ENCODE measurements at places on chromosomes 6 and 20.

DNA sequence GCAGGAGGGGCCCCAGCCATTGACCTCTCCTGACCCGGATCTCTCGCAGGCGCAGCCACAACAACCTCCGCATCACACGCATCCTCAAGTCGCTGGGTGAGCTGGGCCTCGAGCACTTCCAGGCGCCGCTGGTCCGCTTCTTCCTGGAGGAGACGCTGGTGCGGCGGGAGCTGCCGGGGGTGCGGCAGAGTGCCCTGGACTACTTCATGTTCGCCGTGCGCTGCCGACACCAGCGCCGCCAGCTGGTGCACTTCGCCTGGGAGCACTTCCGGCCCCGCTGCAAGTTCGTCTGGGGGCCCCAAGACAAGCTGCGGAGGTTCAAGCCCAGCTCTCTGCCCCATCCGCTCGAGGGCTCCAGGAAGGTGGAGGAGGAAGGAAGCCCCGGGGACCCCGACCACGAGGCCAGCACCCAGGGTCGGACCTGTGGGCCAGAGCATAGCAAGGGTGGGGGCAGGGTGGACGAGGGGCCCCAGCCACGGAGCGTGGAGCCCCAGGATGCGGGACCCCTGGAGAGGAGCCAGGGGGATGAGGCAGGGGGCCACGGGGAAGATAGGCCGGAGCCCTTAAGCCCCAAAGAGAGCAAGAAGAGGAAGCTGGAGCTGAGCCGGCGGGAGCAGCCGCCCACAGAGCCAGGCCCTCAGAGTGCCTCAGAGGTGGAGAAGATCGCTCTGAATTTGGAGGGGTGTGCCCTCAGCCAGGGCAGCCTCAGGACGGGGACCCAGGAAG lies 4.5 kb upstream of the COL9A3 start:
- H3K27ac ChIP-seq: no peak overlapping the region
- DNase-seq: no peak
- no peak overlapping the region for H3K4me3 ChIP-seq
- H3K4me1 ChIP-seq: peaks cover 28% of the 10 kb centered on the region
- peaks cover 51% of the 10 kb centered on the region for H3K36me3 ChIP-seq

DNA sequence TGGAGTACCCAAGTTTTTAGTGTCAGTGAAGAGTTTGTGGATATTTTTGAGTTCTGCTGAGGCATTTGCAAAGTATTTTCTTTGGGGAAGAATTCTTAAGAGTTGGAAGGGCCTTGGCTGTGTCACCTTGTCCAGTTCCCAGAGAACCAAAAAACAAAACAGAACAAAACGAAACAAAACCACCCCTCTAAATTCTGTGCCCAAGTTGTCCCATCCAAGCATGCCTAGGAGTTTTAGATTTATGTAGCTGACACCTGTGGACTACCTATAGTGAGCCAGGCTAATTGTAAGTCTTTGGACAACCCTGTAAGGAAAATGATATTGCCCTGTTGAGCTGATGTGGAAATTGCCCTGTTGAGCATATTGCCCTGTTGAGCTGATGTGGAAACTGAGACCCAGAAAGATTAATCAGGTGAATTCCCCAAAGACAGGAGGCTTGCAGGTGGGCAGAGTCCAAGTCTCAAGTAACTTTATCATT lies 1.0 kb upstream of the ECI2 start:
- no peaks in the 10 kb centered on the region for H3K27me3 ChIP-seq
- peaks cover 6% of the 10 kb centered on the region for H3K4me1 ChIP-seq
- peaks cover 2% of the 10 kb centered on the region for H3K36me3 ChIP-seq
- H3K27ac ChIP-seq: peak overlapping the region; percentile 32

DNA sequence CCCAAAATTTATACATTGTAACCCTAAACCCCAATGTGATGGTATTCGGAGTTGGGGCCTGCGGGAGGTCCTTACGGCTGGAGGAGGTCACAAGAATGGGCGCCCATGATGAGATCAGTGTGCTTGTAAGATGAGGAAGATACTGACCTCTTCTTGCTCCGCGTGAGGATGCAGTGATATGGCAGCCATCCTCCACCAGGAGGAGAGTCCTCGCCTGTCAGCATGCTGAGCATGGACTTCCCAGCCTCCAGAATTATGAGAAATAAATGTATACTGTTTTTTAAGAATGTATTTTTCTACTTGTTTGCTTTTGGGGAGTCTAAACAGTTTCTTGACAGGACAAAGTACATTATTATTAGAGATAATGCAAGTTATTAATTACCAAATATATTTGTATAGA lies 8.7 kb upstream of the SYNDIG1 start:
- H3K27me3 ChIP-seq: no peaks in the 10 kb centered on the region
- peak overlapping the region; percentile 33 for H3K4me3 ChIP-seq
- H3K27ac ChIP-seq: no peak overlapping the region
- H3K4me1 ChIP-seq: peaks cover 4% of the 10 kb centered on the region

DNA sequence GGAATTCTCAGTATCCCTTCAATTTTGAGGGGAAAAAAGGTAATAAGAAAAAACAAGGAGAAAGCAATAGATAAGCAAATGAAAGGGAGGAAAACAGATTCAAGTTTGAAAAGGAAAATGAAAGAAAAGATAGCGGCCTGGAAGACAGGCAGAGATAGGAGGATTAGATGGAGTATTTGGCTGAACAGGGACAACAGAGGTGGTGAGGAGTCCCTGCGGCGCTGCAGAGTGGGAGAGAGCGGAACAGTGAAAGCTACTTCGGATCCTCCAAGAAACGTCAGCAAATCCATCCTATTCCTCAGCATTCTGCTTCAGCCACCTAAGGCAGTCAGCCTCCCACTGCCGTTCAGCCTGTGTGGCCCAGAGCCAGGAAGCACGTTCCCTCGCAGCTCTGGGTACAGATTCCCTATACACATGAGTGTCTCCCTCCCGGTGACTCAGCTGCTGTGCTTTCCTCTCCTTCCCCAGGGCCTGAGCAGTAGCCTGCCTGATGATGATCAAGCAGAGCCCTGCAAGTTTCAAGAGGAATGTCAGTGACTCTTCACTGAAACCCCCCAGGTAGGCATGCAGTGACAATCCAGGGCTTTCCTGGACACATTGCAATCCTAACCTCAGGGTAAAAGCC lies 43.4 kb upstream of the CDYL start:
- H3K4me3 ChIP-seq: no peak overlapping the region
- H3K4me1 ChIP-seq: peaks cover 17% of the 10 kb centered on the region
- H3K27ac ChIP-seq: peak overlapping the region; percentile 93
- peak; percentile 98 for DNase-seq
- no peaks in the 10 kb centered on the region for H3K36me3 ChIP-seq

- H3K4me3 ChIP-seq: no peak overlapping the region
- no peaks in the 10 kb centered on the region for H3K27me3 ChIP-seq
- peaks cover 32% of the 10 kb centered on the region for H3K4me1 ChIP-seq
- H3K27ac ChIP-seq: peak overlapping the region; percentile 92
Observed at GRCh38 chr6:163356324-163356723, 58.2 kb upstream of the QKI start.

- no peak overlapping the region for H3K4me3 ChIP-seq
- no peaks in the 10 kb centered on the region for H3K36me3 ChIP-seq
- no peaks in the 10 kb centered on the region for H3K4me1 ChIP-seq
- no peak for DNase-seq
Observed at GRCh38 chr6:109579361-109579760, 96.3 kb upstream of the ZBTB24 start.

DNA sequence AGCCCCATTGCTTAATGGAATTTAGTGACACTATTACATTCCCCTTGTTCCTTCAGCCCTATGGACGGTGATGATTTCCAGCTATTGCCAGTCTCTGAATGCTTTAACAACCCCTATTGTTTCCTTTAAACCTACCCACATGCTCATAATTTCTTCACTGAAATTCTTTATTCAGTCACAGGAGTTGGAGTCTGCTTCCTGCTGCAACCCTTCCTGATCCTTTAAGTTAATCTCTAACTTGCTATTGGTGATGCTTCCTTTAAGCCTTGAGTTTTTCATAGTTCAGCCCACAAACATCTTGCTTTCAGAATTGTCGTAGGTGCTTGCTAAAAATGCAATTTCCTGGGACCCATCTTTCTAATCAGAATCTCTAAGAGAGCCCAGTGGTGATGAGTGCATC lies 66.3 kb upstream of the TNFAIP3 start:
- no peaks in the 10 kb centered on the region for H3K36me3 ChIP-seq
- DNase-seq: peak; percentile 31
- H3K27ac ChIP-seq: no peak overlapping the region
- no peaks in the 10 kb centered on the region for H3K27me3 ChIP-seq

- no peaks in the 10 kb centered on the region for H3K36me3 ChIP-seq
- no peaks in the 10 kb centered on the region for H3K27me3 ChIP-seq
- peaks cover 4% of the 10 kb centered on the region for H3K4me1 ChIP-seq
- H3K27ac ChIP-seq: no peak overlapping the region
Observed at GRCh38 chr6:87210979-87211378, 55.6 kb downstream of the ZNF292 start.

- H3K27ac ChIP-seq: no peak overlapping the region
- H3K36me3 ChIP-seq: no peaks in the 10 kb centered on the region
- H3K4me1 ChIP-seq: no peaks in the 10 kb centered on the region
- DNase-seq: no peak
- no peak overlapping the region for H3K4me3 ChIP-seq
Observed at GRCh38 chr6:160750276-160750689, 48.2 kb downstream of the PLG start.

DNA sequence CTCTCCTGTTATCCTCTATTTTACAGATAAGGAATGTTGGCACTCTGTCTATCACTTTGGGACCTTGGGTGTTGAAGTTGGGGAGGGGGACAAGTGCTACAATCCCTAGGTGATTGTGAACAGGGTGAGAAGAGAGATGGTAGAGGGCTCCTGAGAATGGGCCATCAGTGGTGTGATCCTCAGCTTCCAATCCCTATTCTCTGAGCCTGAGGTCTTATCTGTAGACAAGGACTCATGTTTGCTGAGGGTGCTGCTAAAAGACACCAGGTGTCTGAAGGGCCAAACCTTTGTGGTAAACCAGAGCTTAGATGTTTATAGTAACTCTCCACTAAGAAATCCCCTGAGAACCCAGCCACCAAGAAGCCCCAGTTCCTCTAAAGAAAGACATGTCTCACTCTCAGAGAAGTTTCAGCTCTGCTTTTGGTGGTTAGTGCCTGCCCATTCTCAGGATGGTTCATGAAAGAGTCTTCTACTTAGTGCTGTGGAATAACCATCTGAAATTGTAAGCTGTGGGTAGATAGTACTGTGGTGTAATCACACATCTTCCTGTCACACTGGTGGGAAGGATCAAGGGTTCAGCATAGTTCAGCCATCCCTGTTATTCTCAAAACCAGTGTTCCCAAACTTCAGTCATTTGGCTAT lies 58.2 kb upstream of the IL20RA start:
- H3K4me3 ChIP-seq: no peak overlapping the region
- no peaks in the 10 kb centered on the region for H3K27me3 ChIP-seq
- no peaks in the 10 kb centered on the region for H3K4me1 ChIP-seq
- no peak for DNase-seq
- H3K27ac ChIP-seq: no peak overlapping the region
- no peaks in the 10 kb centered on the region for H3K36me3 ChIP-seq

DNA sequence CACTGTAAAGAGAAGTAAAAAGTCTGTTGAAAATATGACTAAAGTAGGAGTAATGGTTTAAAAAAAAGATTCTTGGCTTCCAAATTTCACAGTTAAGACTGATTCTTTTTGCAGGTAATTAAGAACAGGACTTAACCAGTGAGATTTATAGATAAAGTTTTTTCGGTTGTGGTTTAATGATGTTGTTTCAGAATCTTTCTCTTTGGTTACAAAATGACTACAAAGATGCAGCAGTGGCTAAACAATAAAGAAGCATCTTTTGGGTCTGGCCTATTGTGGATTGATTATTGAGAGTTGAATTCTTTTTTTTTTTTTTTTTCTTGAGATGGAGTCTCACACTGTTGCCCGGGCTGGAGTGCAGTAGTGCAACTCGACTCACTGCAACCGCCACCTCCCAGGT lies 109.7 kb downstream of the AKAP7 start:
- no peaks in the 10 kb centered on the region for H3K36me3 ChIP-seq
- H3K4me1 ChIP-seq: no peaks in the 10 kb centered on the region
- DNase-seq: no peak
- H3K4me3 ChIP-seq: no peak overlapping the region
- no peak overlapping the region for H3K27ac ChIP-seq
- no peaks in the 10 kb centered on the region for H3K27me3 ChIP-seq

- no peak for DNase-seq
- H3K4me3 ChIP-seq: no peak overlapping the region
- no peak overlapping the region for H3K27ac ChIP-seq
- no peaks in the 10 kb centered on the region for H3K27me3 ChIP-seq
- no peaks in the 10 kb centered on the region for H3K36me3 ChIP-seq
Observed at GRCh38 chr20:47543006-47543431, 41.3 kb downstream of the NCOA3 start.

- no peak overlapping the region for H3K4me3 ChIP-seq
- no peak for DNase-seq
- H3K27ac ChIP-seq: no peak overlapping the region
- H3K27me3 ChIP-seq: no peaks in the 10 kb centered on the region
- H3K36me3 ChIP-seq: no peaks in the 10 kb centered on the region
- H3K4me1 ChIP-seq: no peaks in the 10 kb centered on the region
Observed at GRCh38 chr20:54284928-54285704, 77.2 kb downstream of the PFDN4 start.

DNA sequence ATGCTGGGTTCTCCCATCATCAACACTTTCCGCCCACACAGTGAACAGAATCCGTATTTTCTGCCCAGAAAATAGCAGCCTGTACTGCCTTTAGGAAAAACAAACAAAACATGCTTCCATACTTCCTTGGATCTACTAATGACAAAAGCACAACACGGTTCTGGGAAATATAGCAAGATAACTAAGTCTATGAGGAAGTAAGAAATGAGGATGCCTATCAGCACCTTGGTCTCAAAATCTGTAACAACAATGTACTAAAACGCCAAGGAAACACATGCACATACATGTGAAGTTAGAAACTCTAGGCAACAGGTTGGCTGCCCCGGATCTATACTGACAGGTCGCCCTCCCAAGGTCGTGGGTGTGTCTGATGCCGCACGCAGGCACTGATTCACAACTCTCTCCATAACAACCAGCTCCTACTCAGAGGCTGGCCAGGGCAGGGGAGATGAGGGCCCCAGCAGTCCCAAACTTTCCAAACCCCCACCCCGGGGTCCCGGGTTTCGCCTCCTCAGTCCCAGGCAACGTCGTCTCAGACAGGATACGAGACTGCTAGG lies 710 bp downstream of the BTBD9 start:
- no peaks in the 10 kb centered on the region for H3K27me3 ChIP-seq
- peak overlapping the region; percentile 95 for H3K4me3 ChIP-seq
- DNase-seq: peak; percentile 33
- H3K4me1 ChIP-seq: peaks cover 5% of the 10 kb centered on the region
- peak overlapping the region; percentile 30 for H3K27ac ChIP-seq

GRCh38 chr6:49457771-49458170 lies 5.3 kb downstream of the MMUT start:
- no peaks in the 10 kb centered on the region for H3K4me1 ChIP-seq
- no peaks in the 10 kb centered on the region for H3K27me3 ChIP-seq
- no peak overlapping the region for H3K4me3 ChIP-seq
- H3K36me3 ChIP-seq: peaks cover 3% of the 10 kb centered on the region
- no peak overlapping the region for H3K27ac ChIP-seq

Data from trophoblast cell (in vitro differentiated cells and primary cell).